Stimulated activated CD8-positive, alpha-beta memory T cell treated with anti-CD3 and anti-CD28 coated beads, Interleukin-15, amount 100 ng/mL, for 48 hours (primary cell): ENCODE measurements at places on chromosomes 11 and 22.
A peak's percentile ranks its signal among the peaks of the same experiment; 100 is the strongest.

GRCh38 chr11:13009476-13009920 lies 382 bp downstream of the RASSF10 start:
- DNase-seq, result no peak

- DNase-seq, result no peak
These were observed 129.8 kb upstream of the SERPIND1 start for GRCh38 chr22:20644071-20644642.

DNA sequence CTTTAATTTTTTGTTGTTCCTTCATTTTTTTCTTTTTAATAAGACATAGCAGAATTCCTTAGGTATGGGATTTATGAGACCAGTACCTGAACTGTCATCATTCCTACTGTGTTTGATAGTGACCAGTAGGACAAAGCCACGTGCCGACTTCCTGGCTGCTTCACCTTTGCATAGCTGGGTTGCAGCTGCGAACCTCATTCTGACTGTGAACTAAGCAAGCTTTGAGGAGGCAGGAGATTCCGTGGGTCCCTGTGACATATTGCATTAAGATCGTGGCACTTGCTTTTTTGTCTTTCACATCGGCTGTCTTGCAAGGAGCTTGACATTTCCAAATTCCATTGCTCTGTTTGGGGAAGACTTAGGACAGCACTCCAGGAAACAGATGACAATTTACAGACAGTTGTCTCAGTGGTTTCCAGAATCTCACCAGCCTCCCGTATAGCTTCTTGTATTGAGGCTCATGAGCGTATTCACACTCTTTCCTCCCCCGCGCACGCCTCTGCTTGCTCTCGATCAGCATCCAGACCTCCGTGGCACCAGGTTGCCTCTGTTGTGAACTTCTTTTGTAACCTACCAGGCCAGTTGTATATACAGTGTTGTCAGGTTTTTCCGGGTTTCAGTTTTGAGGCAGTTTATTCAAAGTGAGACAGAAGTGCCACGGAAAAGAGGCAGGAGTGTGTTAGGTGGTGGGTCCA lies 101.7 kb downstream of the CWC15 start:
- no peak for DNase-seq

DNA sequence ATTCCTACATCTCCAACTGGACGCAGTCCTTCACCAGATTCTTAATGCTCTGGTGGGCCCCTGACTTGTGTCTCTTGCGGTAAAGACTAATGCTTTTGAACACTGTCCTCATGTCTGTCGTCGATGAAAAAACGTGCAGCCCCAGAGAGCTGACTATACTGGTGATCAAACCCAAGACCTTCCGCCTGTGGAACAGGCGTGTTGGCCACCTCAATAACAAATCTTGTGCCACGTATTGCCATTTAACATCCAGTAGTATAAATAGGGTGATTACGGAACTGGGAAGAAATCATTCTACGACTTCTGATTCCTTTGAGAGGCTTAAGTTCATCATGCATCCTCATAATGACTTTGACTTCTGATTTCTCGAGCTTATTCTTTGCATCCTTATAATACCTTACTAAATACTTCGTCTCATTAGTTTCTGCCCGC lies 45.6 kb downstream of the OR4D9 start:
- no peak for DNase-seq

GRCh38 chr11:16986434-16987204 lies 27.6 kb downstream of the PLEKHA7 start:
- peak; percentile 41 for DNase-seq
